ENCODE measurements at places on chromosomes 1 and 21.

GRCh38 chr1:52651904-52652303 is 18.9 kb downstream of the SHISAL2A start:
- no peak for DNase-seq

DNA sequence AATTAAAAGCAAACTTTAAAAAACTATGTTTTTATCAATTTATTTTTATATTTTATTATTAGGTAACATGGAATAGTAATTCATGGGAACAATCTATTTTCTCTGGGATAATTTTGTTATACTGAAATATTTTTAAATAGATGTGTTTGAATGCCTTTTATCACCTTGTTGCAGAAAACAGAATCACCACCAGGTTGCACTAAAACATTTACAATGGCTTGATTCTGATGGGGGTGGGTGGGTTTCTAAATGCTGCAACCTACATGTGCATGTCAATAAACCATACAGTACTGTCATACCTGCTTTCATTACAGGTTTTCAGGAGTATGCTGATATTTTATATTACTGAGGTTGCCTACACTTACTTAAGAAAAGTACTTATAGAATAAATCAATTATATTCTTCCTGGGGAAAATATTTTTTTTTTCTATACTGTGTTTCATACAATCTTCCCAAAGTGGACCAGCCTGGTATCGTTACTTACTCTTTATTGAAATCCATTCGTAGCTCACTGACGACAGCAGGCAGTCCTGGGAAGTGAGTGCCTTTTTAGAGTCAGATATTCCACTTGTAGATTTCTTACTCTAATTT is 132.8 kb downstream of the PTPRC start:
- no peak for DNase-seq

- no peak for DNase-seq
Measured at GRCh38 chr1:198640174-198640573, 1.3 kb downstream of the PTPRC start.

GRCh38 chr1:168921629-168922028 is 184.9 kb upstream of the ATP1B1 start:
- DNase-seq = no peak

DNA sequence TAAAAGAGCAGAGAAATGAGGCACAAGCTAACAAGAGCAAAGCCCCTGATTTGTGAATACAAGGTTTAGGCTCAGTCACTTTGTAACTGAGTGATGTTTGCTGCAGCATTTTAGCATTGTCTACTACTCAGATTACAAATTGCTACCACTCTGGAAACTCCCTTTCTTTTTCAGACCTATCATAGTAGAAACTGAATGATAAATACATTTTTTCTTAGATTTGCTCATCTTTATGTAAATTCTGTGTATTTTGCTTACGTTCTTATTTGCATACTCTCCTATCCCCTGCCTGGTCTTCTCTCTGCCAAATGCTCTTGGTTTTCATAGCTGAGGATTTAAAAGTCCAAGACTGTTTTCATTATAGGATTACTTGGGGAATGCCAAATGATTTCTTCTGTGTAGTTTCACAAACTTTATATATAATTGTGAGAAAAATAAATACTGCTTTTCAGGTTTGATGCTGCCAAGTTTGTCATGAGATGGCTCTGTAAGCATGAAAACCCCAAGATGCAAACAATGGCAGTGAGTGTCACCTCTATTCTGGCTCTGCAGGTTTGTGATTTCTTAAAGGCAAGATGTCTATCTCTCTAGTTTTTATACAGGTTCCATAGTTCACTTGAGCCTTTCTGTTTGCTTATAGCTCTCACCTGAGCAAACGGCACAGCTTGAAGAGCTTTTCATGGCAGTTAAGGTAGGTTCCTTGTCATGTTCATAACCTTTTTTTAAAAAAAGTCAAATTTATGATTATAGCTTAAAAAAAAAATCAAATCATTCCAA is 24.7 kb downstream of the ZYG11A start:
- DNase-seq = no peak

DNA sequence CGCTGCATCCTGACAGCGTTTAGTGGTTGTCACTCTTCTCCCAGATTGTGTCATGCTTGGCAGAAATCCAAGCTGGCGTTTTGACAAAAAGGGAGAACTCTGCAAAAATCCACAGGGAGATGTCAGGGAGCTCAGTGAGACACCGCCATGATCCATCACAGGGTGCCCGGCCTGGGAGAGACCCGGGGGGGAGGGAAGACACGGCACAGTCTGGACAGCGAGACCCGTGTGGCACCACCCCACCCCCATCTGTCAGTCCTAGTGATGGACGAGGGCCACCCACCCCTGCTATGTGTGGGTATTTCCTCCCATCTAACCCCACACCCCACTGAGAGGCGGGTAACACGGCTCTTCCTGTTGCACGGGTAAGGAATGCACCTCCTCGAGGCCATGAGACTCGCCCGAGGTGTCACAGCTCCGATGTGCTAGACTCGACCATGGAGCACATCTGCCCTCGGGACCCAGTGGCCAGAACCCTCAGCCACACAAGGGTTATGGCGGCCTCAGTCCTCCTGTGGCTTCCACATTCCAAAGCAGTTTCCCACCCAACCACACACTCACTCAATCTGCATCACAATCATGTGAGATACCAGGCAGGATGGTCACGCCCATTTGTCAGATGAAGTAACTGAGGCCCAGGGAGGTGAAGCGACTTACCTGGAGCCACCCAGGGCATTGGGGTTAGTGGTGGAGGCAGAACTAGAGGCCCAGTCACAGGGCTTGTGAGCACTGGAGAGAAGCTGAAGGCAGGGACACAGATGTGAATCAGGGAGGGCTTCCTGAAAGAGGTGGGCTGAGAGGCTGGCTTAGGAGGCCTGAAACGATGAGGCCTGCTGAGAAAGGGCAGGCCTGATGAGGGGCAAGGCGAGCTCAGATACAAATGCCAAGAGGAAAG is 688.5 kb downstream of the MATN1 start:
- DNase-seq = no peak

- no peak for DNase-seq
Measured at GRCh38 chr1:92473781-92474495, 12.8 kb downstream of the GFI1 start.

GRCh38 chr1:62796221-62796620 is 12.3 kb downstream of the ATG4C start:
- no peak for DNase-seq

- DNase-seq = no peak
Measured at GRCh38 chr1:89935235-89935634, 59.7 kb upstream of the ZNF326 start.

GRCh38 chr1:25971066-25971810 is 26.6 kb downstream of the PAFAH2 start:
- no peak for DNase-seq

DNA sequence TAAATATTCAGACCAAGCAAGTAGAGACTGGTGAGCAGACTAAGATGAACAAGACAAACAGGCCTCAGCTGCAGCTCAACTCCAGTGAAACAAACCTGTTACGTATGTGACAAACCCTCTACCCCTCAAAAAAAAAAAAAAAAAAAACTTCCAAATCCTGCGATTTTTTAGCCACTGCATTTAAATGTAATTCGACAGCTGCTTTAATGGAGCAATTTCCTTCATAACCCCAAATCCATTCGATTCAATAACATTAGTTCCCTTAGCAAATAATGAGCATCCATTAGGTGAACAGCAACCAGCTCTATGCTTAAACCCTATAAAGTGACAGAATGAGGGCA is 31.1 kb downstream of the SIPA1L2 start:
- DNase-seq = no peak

DNA sequence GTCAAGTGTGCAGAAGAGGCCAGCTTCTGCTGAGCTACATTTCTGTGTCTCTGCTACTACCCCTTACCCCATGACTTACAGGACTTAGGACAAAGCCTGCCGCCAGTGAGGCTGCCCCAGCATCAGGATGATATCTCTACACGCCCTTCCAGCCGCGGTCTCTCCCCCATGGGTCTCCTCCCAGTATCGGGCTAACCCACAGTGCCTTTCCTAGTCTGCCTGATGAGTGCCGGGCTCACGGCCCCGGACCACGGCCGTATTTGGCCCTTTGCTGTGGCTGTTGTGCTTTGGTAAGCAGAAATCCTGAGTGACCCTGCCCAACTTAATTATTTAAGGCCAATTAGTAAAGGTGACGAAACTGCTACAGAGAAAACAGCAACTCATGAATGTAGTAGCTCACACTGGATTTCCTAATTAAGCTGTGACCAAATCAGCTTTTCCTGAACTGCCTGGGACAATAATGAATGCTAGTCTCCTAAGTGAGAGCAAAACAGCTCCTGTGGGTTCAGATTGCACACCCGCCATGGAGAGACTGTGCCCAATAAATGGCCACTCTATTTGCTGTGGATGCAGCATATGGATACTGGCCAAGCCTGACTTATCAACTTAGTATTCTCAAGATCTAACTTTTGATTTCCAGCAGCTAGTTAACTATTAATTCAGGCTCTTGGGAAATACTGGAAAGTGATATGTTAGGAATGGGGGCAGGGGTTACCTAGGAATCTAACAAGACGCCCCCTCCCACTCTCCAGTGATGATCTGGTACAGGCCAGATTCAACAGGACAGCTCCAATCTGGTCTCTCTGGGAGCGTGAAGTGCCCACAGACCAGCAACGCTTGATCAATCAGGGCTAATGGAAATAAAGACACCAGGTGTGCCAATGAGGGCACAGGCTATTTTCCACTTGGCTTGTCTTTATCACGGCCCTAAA is 123.3 kb upstream of the IFFO2 start:
- DNase-seq = no peak

DNA sequence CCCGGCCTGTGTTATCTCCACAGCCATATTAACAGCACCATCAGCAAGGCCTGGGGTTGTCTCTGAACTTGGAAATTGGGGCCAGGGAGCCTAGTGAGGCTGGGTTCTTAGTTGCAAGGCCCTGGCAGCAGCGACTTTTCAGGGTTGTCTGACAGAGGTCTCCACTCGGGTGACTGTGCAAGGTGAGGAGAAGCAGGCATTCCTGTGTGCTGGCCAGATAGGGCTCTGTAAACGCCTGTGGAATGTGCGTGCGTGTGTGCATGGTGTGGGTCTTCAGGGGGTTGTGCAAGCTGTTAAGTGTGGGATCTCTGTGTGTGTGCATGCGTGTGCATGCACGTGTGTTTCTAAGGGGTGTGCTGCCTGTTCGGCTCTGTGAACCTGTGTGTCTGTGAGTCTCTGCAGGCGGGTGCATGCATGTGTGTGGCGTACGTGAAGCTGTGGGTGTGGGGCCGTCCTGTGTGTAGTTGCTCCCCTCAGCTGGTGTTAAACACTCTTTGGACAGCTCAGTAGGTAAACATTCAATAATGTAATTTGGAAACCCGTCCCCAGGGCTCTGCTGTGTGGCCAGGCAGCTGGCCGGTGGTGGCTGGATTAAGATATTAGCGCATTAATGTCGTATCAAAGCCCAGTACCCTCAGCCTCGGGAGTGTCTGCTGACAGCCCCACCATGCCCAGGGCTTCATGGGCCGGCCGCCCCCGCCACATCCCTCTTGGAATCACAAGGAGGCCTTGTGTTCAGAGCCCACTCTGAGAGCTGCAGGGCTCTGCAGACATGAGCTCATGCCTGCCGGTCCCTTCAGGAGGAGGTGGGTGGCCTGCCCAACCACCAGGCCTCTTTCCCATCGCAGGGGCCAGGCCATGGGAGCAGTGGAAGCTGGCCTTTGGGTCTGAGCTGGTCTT is 189.9 kb downstream of the FOXD2 start:
- peak; percentile 59 for DNase-seq

DNA sequence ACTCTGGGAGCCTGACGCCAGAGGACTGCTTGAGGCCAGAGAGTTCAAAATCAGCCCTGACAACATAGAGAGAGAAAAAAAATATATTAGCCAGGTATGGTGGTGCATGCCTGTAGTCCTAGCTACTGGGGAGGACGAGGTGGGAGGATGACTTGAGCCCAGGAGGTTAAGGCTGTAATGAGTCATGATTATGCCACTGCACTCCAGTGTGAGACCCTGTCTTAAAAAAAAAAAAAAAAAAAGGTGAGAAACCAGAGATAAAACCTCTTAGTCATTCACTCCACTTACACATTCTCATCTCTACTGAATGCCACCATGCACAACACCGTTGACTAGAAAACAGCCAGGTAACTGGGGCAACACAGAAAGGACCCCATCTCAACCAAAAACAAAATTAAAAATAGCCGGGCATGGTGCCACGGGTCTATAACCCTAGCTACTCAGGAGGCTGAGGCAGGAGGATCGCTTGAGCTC is 178.1 kb downstream of the SLC45A1 start:
- no peak for DNase-seq

- no peak for DNase-seq
Measured at GRCh38 chr1:209791920-209792319, 7.6 kb upstream of the C1orf74 start.

GRCh38 chr1:39727221-39727931 is 11.3 kb upstream of the PPIE start:
- DNase-seq = no peak

- DNase-seq = no peak
Measured at GRCh38 chr1:54665852-54666251, 24.3 kb downstream of the MROH7 start.

- no peak for DNase-seq
Measured at GRCh38 chr1:1806890-1807289, 28.6 kb upstream of the NADK start.

GRCh38 chr1:71676979-71677925 is 596.4 kb upstream of the ZRANB2 start:
- DNase-seq = no peak

DNA sequence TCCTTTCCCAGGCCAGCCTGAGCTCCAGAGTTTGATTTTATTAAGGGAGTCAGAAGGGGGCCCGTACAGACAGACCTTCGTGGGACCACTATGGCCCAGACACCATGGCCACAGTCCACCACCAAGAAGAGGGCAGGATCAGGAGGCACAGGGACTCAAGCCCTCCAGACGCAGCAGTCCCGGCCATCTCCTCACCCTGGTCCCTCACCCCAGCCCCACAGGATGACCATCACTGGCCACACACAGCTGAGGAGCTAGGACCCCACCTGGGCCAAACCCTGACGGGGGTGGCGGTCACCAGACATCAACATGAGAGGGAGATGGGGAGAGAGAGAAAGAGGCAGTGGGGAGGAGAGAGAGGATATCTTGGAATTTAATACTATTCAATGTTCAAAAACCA is 29.2 kb upstream of the AGPAT3 start:
- DNase-seq = no peak

DNA sequence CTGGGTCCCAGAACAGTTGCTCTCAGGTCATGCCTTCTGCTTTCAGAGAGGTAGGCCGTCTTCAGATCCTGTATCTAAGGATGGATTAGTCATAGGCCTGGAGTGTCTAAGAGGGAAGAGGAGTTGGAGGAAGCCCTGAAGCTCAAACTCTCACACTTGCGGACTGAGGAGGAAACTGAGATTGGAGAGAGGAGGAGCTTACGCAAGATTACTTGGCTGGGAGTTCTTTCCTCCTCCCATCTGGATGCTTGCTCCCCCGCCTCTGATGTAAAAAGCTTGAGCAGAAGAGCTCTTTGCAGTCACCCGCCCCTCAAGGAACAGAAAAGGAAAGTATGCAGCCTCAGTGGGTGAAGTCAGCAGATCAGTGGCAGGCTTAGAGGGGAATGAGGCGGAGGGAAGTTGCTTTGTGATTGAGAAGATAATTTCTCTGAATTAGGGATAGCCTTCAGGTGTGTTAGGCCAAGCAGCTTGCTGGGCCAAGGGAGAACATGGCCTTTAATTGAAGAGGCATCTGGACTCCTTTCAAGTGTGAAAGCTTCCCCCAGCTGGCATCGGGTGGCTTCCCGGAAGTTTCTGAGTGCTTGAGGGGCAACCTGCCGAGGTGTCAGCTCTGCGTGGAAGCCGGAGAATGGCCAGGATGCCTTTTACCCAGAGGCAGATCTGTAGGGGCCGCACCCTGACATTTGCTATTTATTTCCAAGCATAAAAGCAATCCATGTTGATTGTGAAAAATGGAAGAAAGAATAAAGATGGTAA is 6.6 kb downstream of the ADORA1 start:
- peak; percentile 33 for DNase-seq

GRCh38 chr1:111334169-111334568 is 43.5 kb downstream of the CHIA start:
- DNase-seq = no peak
